ENCODE measurements at places on chromosomes 16 and 17.
A peak's percentile ranks its signal among the peaks of the same experiment; 100 is the strongest.

DNA sequence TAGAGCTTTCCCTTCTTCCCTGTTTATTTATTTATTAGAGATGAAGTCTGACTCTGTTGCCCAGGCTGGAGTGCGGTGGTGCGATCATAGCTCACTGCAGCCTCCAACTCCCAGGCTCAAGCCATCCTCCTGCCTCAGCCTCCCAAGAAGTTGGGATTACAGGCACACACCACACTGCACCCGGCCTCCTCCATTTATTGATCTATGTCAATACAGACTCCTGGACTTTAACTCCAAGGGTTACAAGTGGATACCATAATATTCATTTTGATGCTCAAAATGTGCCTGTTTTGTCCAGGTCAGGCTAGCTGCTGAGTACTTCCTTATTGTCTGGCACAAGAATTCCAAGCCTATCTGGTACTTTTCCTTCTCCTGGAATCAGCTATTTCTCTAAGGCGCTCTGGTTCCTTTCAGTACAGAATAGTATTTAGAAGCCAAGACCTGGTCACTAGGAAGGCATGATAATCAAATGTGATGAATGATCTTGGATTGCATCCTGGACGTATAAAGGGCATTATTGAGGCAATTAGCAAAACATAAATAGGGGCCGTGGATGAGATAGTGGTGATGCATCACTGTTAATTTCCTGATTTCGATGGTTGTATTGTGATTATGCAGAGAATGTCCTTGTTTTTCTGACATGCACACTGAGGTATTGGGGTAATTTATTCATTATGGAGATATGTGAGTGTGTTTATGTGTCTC lies 21.7 kb downstream of the IL4R start:
- DNase-seq, result no peak

GRCh38 chr16:63617990-63618763 lies 1503.7 kb downstream of the CDH11 start:
- no peak for DNase-seq

DNA sequence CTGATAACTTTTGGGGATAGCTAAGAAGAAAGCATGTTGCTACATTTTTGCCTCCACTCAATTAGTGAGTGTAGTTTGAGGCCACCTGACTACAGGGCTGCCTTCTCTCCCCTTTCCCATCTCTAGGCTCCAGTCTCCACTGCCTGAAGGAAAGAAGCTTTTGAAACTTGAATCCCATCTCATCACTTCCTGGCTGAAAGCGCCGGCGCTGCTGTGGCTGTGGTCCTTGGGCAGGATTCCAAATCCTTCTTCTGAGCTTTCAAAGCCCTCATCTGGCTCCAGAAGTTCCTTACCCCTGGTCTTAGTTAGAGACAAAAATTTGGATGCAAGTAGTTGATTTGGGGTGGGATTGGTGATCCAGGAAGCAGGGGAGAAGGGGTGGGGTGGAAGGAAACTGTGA lies 119.4 kb downstream of the FOXL1 start:
- no peak for DNase-seq

- DNase-seq, result peak; percentile 59
These were observed 8.1 kb downstream of the PNMT start for GRCh38 chr17:39676198-39676819.

DNA sequence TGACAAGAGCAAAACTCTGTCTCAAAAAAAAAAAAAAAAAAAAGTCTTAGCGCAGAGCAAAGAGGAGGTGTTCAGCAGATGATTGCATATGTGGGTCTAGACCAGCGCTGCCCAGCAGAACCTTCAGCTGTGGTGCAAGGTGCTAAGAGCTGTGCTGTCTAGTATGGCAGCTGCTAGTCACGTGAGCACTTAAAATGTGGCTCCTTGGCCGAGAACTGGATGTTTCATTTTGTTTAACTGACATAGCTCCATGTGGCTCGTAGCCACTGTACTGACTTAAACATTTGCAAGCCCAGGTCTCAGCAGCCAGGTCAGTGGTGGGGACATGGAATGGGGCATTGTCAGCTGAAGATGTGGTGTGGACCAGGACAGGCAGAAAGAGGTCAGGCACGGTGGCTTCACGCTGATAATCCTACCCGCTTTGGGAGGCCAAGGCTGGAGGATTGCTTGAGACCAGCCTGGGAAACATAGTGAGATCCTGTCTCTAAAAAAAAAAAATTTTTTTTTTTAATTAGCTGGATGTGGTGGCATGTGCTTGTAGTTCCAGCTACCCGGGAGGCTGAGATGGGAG lies 9.2 kb downstream of the C1QTNF1 start:
- no peak for DNase-seq

GRCh38 chr17:35101725-35102124 lies 17.9 kb downstream of the RAD51D start:
- no peak for DNase-seq

- no peak for DNase-seq
These were observed 2.5 kb downstream of the CAPNS2 start for GRCh38 chr16:55569025-55569424.

DNA sequence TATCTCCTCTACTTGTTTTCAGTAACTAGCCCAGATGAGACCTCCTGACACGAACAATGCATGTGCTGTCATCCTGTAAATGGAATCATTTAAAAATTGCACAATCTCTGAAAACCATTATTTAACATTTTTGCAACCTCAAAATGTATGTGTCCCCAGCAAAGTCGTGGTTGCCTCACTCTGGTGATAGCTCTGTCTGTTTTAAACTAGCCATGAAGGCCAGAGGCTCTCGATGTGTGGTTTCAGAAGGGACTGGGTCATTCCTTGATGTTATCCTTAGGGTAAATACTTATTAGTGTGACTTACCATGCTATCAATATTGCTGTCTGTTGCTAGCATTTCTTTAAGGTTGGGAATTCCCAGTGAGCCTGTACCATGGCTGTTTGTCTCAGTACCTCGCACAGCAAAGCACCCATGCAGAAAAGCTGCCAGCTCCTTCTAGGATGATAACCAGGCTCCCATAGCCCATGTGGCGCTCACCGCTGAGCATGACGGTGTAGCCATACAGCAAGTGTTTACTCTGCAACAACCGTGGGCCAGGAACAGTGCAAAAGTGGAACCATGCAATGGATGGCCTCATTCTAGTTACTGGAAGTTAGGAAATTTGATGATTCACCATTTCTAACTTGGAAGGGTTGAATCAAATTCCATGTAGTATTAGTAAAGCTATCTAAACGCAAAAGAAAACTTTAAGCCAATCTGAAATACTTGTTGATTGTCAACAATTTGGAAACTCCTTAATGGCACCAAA lies 2.9 kb upstream of the PGS1 start:
- no peak for DNase-seq

- DNase-seq, result no peak
These were observed 230.5 kb downstream of the CCDC182 start for GRCh38 chr17:57514614-57515013.

DNA sequence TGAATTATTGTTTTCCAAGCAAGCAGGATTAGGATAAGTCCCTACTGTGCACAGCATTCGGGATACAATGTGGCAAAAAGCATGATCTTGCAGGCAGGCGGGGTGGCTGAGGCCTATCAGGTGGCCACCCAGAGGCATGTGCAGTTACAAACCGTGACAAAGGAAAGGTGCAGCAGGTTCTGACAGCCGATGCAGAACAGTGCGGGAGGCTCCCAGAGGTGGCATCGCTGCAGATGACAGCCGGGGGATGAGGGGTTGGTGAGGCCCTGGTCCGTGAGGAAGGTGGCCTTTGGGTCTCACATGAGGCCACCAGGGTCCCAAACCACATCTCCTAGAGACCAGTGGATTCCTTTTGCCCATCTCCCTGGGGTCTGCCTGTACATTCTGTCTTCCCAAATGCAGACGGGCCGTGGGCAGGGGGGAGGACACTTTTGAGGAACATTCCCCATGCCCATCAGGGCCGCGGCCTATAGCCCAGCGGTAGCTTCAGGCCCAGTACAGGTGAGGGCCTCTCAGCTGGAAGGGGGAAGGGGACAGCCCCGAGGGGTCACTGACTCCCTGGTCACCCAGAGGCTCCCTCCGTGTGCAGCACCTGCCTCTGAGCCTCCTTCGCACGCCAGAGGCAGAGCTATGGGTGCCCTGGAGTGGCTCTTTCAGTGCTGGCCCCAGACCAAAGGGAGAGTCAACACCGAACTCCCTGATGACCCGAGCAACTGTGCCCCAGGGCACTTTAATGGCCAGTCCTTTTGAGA lies 85.1 kb downstream of the SOCS1 start:
- no peak for DNase-seq

DNA sequence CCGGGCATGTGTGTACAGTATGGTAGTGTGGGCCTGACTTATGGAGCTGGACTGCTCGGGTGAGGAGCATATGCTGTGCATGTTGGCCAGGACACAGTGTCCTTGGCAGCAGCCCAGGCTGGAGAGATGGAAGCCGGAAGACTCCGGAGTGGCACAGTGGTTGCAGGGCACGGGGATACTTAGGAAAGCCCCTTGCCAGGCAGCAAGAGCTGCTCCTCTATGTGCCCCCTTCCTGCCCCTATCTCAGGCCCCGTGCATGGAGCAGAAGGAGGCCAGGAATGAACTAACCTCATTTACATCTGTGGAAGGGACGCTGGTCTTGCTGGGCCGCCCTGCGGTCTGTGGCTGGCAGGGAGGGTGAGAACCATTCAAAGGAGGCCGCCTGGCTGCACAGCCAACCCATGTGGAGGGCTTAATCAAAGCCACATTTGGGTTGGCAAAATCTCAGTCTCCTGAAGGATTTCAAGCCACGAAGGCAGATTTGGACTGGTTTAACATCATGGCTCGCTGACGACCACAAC lies 32.2 kb upstream of the RCVRN start:
- DNase-seq, result no peak

DNA sequence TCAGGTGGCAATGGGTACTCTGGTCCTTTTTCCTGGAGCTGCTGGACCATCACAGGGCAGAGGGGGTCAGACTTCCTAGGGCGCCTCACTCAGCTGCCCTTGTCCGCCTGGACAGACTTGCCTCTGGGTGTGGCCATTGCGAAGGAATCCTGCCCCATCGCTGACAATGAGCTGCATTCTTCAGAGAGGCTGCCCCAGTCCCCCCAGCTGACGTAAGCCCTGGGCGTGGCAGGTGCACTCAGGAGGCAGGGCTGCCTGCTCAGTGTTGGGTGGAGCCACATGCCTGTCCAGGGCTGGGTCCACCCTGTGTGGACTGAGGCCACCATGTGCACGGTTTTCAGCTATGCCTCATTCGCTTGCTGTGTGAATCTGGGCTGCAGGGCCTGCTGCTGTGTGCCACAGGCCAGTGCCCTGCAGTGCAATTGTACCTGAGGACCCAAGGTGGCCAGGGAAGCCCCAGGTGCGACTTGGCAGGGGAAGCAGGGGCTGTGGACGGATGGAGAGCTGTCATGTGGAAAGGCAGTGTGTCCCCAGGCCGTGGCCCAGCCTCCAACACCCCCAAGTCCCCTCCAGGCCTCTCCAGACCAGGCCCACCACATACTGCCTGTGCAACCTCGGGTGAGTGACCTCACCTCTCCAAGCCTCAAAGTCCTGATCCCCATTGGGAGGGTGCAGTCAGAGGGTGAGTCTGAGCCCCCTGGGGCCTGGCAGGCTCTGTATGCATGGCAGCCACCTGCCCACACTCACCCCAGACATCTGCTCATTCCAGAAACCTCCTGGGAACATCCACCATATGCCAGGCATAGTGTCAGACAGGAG lies 14.0 kb upstream of the MPRIP start:
- DNase-seq, result no peak

GRCh38 chr17:83073389-83074063 lies 5.9 kb upstream of the METRNL start:
- DNase-seq, result no peak

DNA sequence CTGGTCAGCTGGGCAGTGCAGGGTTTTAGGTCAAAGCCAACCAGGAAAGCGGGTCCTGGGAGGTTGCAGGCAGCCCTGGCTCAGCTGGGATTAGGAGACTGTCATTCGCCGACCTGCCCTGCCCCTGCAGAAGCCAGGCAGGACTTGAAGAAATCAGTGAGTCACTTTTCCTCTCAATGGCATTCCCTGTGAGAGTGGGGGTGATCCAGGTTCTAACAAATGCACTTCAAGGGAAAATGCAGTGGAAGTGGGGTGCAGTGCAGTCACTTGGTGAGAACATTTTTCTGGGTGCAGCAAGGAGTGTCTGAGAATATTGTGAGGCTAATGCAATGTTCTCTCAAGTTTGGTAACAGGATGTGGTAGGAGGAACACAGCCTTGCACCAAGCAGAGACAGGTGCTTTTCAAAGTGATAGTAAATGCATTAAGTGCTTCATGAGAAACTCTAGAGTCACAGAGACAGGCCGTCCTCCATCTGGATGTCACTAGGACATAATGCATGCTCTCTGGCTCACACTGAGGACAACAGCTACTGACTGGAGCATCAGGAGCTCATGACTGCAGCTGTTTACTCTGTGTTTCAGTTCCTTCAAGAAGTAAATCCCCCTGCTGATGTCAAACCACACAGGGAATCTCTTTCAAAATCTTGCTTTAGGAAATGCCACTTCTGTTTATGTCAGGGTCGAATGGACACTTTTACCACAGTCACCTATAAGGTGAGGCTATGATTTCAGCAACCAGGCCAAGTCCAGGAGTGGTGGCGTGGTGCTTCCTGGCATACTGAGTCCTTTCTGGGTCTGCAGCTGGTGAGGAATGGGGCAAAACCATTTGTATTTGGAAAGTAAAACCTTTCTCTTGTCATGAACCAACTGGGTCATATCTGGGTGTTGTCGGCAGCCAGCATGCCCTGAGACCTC lies 16.7 kb downstream of the CDK5R1 start:
- peak; percentile 54 for DNase-seq

DNA sequence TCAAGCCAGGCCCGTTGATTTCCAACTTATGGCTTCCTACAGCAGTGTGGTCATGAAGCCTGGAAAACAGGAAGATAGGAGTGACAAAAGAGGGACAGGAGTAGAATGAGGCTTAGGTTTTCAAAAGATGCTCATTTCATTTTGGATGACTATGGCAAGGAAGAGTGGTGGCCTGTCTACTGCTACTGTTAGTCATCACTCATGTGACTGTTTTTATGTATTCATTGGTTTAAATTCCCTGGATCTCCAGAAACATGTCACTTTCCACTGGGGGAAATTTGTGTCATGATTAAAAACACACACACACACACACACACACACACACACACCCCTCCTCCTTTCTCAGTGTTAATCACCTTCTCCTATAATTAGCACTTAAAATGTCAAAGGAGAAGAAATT lies 1.1 kb upstream of the CYLD start:
- no peak for DNase-seq

DNA sequence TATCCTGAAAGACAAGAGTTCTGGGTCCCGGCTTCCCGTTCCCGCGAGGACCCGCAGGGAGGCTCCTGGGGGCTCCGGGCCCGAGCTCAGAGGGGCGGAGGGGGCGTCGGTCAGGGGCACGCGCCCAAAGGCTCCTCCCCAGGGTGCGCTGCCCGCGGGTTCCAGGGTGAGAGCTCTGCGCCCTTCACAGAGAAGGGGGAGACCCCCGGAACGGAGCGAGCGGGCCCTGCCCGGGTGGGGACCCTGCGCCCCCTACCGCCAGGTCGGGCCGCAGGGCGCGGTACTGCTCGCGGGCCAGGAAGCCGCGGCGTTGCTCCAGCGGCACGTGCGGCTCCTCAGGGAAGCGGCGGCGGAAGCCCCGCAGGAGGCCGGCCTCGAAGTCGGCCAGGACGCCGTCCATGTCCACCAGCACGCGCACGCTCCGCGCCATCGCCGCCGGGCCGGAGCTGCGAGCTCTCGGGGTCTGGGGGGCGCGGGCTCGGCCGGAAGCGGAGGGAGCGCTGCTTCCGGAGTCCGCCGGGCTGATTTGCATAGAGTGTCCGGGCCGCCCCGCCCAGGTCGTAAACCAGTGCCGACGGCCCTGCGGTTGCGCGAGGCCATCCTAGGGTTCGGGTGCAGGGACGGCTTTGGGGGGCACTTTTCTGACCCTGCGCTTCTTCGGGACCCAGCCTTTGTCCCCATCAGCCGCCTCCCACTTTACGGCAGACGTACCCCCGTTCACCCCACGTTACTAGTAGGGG lies at the start of gene NT5C:
TSS of gene NT5C (minus strand) at position 465 of the 740 bp plus-strand sequence. CDS start at position 430, 35 bp downstream.
- DNase-seq, result peak; percentile 47

- no peak for DNase-seq
These were observed 22.3 kb downstream of the GPT2 start for GRCh38 chr16:46906360-46907060.

Data from T-cell (primary cell).